ENCODE measurements at places on chromosomes 7 and 10.

- no peak for DNase-seq
Observed at GRCh38 chr10:132951926-132952325, 9.6 kb upstream of the CFAP46 start.

DNA sequence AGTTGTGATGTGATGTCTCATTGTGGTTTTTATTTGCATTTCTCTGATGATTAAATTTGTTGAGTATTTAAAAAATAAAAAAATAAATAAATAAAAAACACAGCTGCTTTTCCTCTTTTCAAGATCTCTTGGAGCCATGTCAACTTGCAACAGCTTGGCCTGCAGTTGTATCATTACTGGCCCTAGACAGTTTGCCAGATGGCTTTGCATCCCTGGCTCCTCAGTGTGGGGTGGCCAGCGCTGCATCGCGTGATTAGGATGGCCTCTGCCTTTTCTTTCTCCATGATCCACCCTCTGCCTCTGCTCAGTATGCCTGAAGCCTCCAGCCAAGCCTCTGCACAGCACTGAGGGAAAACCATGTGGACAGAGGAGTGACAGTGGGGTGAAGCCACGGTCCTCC, 96.8 kb downstream of the PPP1R3C start:
- no peak for DNase-seq

DNA sequence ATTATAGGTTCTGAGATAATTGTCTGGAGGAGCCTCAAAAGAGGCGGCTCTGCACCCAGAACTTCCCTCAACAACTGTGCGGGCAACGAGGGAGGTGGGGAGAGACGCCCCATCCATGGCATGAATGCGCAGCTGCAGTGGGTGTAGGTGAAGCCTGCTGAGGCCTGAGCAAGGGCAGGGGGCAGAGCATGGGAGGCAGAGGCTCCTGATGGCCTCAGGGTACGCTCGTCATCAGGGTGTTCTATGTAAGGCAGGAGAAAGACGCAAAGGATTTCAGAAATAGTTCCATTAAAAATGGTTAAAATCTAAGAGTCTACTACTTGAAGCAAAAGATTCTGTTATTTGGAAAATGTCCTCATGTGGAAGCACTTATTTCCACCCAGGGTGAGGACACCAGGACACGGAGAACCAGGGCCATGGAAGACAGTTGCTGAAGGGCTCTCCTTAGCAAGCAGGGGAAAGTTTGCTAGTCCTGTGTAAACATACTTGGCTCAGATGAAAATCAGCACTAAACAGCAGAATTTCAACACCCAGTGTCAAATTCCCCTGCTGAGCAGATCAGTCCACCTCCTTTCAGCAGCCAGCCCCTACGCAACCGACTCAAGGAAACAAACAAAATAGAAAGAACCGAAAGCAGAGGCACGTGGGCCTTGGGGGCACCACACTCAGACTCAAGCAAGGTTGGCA, 18.9 kb downstream of the INSIG1 start:
- DNase-seq = no peak

DNA sequence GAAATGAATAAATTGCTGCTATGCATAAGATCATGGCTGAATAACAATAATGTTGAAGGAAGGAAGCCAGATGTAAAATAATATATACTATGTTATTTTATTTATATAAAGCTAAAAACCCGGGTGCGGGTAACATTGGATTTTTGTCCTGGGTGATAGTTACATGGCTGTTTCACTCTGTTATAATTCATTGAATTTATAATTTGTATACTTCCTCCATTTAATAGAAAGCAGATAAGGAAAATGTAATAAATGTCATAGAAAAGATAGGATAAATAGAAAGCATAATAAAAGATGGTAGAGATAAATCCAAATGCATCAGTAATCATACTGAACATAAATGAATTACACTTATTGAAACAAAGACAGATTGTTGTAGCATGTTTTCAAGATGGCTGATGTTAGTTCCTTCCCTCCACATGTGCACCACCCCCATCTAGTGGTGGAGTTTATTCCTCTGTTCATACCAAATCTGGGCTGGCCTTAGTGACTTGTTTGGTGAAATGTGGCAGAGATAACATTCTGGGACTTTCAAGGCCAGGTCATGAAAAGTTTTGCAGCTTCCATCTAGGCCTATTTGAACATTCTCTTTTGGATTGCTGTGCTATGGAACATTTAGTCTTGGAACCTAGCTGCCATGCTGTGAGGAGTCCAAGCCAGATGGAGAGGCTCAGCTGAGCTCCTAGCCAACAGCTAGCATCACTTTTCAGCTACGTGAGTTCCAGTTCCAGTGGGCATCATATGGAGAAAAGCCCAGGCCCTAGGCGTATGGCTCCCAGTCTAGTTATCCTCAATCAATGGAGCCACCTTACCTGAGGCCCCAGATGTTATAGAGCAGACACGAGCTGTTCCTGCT, 46.9 kb downstream of the AHCYL2 start:
- peak; percentile 26 for DNase-seq

DNA sequence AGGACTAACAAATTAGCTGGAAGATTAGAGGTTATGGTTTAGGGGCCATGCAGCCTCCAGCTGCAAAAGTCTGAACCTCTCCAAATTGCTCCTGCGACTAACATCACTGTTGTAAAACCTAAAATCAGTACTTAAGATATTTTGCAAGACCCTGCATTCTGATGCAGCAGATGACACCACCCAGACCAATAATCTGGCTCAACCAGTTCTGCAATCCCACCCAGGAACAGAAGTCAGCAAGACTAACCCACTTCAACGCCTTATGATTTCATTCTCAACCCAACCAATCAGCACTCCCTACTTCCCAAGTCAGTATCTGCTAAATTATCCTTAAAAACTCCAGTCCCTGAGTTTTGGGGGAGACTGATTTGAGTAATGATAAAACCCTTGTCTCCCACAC, 250.8 kb upstream of the MBL2 start:
- DNase-seq = no peak

DNA sequence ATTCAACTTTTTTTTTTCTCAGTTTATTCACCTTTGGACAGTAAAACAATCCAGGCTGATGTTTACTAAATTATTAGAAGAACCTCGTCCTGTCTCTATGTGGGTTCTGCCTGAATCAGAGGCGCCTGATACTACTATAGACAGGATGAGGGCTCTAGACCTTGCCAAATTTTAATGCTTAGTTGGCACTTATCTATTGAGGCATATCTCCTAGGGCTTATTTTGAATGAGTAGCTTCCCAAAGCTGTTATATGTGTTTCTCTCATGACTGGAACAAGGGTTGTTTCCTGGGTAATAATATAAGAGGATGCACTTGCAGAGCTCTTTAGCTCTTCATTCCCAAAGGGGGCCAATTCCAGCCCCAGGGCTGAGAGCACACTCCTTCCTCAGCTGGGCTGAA, 23.6 kb downstream of the HECW1 start:
- DNase-seq = no peak

- no peak for DNase-seq
Observed at GRCh38 chr10:10164848-10165247, 852.8 kb upstream of the CELF2 start.

DNA sequence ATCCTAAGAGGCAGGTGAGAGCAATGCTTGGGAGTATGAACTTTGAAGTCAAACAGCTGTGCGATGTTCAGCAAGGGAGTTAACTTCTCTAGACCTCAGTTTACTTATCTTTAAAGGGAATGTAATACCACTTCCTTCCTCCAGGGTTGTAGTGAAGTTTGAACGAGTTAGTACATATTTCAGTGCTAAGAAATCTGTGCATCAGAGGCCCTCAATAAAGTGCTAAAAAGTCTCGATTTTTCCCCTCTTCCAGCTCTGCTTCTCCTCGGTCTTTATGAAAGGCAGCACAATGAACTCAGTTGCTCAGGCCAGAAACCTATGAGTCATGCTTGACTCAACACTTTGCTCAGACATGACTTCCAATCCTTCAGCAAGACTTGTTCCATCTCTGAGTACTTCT, 418.9 kb downstream of the MDFIC start:
- no peak for DNase-seq

Data from effector CD8-positive, alpha-beta T cell (primary cell).